AG09309 (cell line): ENCODE measurements at places on chromosomes 3 and 15.

DNA sequence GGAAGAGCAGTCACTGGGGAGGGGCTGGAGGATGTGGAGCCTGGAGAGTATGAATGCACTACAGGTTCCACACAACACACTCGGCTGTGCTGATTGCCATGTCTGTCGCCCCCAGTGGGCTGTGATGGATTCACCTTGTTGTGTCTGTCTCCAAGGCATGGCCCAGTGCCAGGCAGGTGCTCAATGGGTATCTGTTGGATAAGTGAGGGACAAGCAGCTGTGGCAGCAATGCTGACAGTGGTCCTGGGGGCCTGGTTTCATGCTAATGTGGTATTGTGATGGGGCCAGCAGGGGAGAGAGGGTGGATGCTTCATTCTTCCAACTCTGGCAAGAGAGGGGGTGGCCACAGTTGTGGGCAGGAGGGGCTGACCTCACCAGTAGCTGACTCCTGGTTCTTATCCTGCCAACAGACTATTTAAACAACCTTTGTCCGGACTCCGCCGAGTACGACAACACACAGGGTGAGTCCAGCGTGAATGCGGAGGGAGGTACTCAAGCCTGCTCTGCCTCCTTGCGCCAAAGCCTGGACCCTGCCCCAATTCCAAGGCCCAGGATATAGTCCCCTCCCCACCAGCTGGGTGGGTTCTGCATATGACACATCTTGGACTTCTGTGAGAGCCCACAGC is 47.3 kb upstream of the NR2C2 start:
- DNase-seq: no peak

DNA sequence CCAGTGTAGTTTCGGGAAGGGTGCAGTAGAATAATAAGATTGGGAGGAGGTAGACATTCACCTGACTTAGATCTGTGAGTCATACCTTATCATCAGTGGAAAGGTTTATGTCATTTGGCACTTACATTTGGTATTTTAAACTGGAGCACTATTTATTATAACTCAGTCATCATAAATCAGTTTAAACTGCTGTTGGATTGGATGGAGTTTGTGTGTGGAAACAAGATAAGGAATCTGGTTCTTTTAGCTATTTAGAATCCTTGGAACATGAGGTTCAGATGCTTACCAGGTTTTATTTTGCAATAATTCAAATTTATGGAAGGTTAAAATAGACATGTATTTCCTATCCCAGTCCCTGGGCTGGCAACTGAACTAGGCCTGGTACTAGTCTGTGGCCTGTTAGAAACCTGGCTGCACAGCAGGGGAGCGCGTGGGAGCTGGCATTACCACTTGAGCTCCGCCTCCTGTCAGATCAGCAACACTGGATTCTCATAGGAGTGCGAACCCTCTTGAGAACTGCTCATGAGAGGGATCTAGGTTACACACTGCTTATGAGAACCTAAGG is 34.5 kb downstream of the ZFAND6 start:
- DNase-seq: no peak

- DNase-seq: no peak
Measured at GRCh38 chr3:156434921-156435320, 120.0 kb downstream of the SSR3 start.

- DNase-seq: peak; percentile 76
Measured at GRCh38 chr15:31488437-31489204, 162.0 kb downstream of the KLF13 start.

DNA sequence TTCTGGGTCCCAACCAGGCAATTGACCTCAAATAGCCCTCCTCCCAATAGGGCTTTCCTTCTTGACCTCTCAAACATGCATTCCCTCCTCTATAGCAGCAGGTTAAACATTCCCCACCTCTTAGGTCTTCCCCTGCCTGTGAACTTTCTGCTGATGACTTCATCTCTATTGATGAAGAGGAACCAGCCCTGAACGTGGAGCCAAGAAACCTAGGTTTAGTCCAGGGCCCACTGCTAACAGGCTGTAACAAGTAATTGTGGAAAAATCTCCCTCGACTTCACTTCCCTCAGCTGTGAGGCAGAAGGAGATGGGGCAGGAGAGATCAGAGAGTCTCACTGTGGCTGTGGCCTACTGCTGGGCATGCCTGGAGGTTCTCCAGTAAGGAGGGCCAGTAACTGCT is 24.7 kb downstream of the ILDR1 start:
- DNase-seq: no peak

DNA sequence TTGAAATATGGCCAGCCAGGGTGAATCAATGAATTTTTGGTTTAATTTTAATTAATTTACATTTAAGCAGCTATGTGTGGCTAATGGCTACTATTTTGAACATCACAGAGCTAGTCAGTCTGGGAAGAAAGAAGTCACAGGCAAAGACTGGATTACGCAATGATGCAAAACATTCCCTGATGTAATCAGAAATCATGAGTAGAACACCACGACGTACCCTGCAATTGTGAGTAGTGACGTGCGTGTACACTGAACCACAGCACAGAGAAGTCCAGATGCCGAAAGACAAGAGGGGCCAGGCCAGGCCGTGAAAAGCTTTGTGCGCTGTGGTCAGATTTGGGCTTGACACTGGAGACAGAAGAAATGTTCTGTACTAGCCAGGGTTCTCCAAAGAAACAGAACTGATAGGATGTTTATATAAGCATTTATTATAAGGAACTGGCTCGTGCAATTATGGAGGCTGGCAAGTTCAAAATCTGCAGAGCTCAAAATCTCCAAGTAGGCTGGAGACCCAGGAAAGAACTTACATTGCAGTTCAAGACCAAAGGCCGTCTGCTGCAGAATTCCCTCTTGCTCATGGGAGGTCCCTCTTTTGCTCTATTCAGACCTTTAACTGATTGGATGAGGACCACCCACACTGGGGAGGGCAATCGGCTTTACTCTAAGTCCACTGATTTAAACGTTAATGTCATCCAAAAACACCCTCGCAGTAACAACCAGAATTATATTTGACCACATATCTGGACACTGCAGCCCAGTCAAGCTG is 44.6 kb downstream of the SH3BP5 start:
- DNase-seq: peak; percentile 79

GRCh38 chr15:50126072-50126471 is 7.0 kb upstream of the ATP8B4 start:
- no peak for DNase-seq

DNA sequence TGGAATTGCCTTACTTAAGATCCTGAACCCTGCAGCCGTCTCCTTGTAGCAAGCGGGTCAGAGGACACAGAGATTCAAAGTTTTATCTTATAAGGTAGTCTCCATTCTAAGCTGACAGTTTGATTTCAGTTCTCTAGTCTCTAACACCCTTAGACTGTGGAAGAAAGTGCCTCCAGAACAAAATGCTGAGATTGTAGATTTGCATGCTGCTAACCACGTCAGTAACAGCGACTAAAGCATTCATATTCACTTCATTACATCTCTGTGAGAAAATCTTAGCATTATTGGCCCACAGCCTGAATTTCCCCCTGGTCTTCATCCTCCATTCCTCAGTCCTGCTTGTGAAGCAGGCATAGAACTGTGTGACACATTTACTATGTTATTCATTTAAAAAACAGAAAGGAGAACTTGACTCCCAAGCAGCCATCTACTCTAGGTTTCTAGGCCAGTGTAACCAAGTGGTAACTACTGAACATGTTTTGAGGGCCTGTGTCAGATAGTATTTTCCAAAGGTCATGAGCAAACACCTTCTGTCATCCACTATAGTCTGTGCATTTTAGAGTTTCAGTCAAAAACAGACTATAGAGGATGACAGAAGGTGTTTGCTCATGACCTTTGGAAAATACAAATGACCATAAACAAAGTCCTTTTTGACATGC is 27.4 kb downstream of the ARIH2 start:
- DNase-seq: no peak

DNA sequence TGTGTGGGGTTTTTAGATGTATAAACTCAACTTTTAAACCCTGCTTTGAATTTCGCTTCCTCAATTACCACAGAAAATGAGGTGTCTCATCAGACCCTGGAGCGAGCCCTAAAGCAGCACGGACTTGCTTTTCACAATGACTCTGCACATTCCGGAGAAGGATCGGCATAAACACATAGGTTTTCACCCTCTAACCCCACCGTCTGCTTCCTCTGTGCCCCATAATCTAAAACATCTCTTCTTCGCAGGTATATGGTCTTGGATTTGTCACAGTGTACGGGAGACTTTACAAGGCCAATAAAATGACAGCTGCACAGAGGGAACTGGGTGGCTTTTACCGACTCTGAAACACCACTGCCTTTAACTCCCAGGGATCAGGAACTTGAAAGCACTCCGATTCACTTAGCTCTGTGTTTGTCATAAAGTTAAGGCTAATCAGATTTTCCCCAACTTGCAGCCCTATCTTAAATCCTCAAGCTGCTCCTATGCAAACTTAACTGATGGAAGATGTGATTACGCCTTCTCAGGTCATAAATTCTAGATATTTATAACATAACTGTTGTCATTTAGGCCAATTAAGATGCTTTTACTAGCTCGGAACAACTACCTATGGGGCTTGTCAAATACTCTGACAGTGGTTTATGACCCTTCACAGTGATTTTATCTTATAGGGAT is 133.4 kb upstream of the WNT5A start:
- DNase-seq: peak; percentile 73

DNA sequence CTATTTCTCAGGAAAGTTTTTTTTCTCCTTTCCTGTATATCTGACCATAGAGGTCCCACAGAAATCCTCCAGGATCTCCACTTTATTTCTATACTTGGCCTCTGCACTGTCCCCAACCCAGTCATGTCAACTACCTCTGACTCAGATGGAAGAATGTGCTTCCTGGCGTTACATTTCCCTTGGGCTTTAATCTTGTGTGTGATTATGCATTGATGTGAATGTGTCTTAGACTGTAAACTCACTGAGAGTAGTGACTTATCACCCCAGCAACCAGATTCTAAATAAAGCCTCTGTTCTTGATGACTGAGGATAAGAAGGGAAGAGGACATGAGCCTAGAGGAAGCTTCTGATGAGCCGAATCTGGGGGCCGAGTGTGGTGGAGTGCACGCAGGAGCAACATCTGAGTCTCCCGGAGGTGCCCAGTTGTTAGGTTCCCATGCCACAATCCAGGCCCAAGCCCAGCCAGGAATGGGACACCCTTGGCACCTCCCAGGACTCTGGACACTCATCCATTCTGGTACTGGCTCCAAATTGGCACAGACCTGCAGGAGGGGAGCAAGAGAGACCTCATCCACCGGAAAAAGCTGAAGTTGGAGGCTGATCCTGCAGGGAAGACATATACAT is 32.1 kb upstream of the HEG1 start:
- DNase-seq: no peak

GRCh38 chr3:59302442-59302841 is 252.6 kb upstream of the CFAP20DC start:
- no peak for DNase-seq

DNA sequence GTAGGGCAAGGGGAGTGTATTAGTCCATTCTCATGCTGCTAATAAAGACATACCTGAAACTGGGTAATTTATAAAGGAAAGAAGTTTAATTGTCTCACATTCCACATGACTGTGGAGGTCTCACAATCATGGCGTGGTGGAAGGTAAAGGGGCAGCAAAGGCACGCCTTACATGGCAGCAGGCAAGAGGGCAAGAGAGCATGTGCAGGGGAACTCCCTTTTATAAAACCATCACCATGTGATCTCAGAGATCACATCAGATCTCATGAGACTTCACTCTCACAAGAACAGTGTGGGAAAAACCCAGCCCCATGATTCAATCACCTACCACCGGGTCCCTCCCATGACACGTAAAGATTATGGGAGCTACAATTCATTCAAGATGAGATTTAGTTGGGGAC is 41.4 kb downstream of the SUMF1 start:
- no peak for DNase-seq

DNA sequence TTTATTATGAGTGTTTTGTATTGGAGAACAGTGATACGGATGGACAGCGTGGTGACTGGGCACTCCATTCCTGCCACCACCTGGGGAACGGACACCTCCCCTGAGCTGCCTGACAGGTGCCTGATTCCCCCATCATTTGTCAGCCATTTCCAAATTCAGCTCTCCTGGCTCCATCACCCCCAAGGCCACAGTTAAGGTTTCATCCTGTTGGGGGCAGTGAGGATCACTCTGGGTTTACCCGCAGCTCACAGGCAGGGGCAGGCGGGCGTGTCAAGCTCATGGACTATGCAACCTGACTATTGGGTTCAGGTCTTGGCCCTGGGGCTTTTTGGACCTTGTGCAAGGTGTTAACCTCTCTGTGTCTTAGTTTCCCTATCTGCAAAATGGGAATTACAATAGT is 76.3 kb downstream of the RAB11A start:
- no peak for DNase-seq

GRCh38 chr15:43799945-43800285 is at the start of gene SERINC4:
TSS of gene SERINC4 (minus strand) at chr15:43800220. CDS start at chr15:43799986, 234 bp downstream.
- DNase-seq: no peak

DNA sequence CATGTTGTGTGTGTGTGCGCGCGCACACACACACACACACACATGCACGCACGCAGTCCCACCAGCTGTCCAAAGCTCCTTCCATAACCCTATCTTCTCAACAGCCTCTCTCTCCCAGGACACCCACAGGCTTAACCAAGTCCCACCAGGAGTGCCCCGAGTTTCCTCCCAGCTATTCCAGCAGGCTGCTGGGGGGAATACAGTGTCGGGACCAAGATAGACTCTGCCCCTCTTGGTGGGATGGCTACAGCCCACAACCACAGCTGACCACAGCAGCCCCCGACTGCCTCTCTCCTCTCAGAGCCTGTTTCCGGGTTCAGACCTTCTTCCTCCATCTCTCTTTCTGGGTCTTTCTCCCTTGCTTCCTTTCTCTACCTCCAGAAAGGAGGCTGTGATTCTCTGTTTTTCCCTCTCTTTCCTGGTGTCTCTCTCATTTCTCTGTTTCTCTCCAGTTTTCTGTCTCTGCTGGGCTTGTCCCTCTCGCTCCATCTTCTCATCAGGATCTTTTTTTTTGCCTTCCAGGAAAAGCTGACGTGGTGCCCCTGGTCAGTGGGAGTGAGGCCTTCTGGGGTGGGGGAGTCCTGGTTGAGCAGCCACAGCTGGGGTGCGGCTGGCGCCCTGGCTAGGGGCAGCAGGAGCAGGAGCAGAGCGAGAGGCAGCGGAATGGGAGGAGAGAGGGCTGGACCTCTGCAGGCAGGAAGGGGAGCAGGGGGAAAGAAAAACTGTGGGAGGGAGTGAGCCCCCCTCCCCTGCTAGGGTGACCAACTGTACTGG is 3.3 kb upstream of the ISLR start:
- DNase-seq: no peak

DNA sequence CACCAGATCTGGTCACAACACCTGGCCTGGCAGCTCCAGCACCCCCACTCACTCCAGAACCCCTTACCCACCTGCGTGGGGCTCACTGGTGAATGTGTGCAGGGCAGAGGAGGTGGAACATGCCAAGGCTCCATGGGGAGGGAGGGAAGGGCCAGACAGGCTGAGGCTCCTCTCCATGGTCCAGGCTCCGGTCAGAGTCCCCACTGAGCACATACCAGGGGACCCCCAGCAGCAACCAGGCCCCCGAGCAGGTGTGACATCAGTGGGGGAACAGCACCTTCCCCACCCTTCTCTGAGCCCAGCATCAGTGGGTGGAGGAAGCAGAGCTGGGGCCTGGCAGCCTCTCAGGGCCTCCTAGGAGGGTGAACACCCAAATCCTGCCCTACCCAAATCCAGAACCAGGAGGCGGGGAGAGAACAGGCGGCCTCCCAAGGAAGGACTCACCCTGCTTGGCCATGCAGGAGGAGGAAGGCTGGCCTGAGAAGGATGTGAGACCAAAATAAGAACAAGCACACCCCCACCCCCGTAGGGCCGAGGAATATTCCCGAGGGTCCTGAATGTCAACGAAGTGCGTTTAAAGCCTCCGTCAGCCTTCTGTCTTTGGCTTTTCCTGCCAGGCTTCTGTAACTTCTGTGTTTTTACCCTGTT is 1.1 kb upstream of the GP9 start:
- no peak for DNase-seq

GRCh38 chr3:36606871-36607765 is 157.2 kb downstream of the DCLK3 start:
- peak; percentile 34 for DNase-seq
